Stimulated activated CD8-positive, alpha-beta memory T cell treated with anti-CD3 and anti-CD28 coated beads, Interleukin-15, amount 100 ng/mL, for 1 hour (primary cell): ENCODE measurements at places on chromosomes 13 and 19.

- no peak for DNase-seq
Observed at GRCh38 chr19:45527731-45528130, 20.5 kb downstream of the VASP start.

DNA sequence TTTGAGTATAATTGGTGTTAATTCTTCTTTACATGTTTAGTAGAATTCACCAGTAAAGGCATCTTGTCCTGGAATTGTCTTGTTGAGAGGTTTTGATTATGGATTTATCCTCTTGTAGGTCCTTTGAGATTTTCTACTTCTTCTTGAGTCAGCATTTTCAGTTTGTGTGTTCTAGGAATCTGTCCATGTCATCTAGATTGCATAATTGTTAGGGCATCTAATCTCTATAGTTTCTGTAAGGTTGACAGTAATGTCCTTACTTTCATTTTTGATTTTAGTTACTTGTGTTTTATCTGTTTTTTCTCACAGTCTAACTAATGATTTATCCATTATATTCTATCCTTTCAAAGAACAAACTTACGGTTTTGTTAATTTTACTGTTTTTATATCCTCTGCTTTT, 492.0 kb downstream of the FGF9 start:
- no peak for DNase-seq

DNA sequence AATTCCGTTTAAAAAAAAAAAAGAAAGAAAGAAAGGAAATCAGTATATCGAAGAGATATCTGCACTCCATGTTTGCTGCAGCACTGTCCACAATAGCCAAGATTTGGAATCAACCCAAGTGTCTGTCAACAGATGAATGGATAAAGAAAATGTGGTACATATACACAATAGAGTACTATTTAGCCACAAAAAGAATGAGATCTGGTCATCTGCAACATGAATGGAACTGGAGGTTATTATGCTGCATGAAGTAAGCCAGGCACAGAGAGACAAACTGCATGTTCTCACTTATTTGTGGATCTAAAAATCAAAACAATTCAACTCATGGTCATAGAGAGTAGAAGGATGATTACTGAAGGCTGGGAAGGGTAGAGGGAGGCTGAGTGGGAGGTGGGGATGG, 16.3 kb downstream of the ZNF565 start:
- DNase-seq: no peak

- no peak for DNase-seq
Observed at GRCh38 chr19:13097463-13098258, 5.0 kb downstream of the LYL1 start.

DNA sequence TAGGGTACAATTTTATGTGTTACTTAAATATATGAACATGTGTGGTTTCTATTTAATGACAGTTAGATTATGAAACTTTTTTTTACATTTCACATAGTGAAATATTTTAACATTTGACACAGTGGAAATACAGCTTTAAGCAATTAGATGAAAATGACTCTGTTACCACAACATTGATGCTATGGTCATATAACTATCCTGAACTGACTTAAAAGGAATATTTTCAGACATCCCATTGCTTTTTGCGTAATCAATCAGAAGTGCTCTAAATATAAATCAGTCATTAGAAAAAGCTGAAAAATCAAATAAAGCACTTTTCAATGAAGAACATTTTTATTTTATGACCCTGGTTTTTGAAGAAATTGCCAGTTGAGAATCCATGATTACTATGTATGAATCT, 80.3 kb downstream of the UFM1 start:
- no peak for DNase-seq

GRCh38 chr19:1220976-1221903, 15.7 kb downstream of the STK11 start:
- no peak for DNase-seq

GRCh38 chr19:23762548-23762883, 3.8 kb upstream of the ZNF681 start:
- no peak for DNase-seq

DNA sequence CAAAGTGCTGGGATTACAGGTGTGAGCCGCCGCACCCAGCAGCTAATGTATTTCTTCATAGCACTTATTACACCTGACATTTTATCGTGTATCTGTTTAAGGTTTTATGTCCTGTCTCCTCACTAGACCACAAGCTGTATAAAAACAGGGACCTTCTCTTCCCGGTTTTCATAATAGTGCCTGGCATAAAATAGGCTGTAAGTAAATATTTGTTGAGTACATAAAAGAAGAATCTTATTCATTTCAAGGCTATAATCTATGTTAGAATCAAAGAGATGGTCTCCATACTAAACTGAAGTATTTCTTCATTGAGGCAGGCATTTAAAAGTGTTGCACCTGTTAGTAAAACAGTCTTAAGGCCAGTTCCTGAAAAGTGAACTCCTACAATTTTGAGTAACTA, 194.0 kb downstream of the SHISA2 start:
- no peak for DNase-seq

DNA sequence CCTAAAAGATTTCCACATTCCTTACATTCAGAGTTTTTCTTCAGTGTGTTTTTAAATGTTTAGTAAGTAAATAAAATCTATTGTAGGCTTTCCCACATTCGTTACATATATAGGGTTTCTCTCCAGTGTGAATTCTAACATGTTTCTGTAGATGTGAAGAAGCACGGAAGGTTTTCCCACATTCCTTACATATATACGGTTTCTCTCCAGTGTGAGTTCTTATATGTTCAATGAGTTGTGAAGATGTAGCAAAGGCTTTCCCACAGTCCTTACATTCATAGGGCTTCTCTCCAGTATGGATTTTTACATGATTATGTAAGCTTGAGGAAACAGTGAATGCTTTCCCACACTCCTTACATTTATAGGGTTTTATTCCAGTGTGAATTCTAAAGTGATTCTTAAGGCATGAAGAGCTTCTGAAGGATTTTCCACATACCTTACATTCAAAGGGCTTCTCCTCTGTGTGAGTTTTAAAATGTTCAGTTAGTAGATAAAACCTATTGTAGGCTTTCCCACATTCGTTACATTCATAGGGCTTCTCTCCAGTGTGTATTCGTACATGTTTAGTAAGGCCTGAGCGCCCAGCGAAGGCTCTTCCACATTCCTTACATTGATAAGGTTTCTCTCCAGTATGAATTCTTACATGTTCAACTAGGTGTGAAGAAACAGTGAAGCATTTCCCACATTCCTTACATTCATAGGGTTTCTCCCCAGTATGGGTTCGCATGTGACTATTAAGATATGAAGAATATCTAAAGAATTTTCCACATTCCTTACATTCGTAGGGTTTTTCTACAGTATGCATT, 18.2 kb downstream of the ZNF121 start:
- DNase-seq: no peak

GRCh38 chr13:85277748-85278147, 521.5 kb downstream of the SLITRK6 start:
- no peak for DNase-seq

DNA sequence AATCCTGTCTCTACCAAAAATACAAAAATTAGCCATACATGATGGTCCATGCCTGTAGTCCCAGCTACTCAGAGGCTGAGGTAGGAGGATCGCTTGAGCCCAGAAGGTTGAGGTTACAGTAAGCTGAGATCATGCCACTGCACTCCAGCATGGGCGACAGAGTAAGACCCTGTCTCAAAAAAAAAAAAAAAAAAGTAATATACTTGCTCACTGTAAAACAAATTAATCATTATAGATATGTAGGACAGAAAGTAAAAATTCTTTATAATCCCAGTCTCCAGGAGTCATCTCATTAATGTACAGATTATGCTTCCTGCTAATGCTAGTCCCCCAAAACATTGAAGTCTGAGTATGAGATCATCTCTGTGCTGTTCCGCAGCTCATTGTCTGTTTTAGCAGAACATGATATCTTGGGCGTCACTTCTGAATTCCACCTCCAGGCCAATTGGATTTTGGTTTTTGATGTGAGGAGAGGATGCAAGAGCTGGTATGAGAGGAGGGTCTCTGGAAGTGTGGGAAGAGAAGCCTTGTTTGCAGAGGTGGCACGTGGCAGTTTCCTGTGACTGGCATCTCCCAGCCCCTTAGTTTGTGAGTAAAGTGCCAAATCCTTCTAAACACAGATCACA, 75.4 kb upstream of the NPAS1 start:
- no peak for DNase-seq

DNA sequence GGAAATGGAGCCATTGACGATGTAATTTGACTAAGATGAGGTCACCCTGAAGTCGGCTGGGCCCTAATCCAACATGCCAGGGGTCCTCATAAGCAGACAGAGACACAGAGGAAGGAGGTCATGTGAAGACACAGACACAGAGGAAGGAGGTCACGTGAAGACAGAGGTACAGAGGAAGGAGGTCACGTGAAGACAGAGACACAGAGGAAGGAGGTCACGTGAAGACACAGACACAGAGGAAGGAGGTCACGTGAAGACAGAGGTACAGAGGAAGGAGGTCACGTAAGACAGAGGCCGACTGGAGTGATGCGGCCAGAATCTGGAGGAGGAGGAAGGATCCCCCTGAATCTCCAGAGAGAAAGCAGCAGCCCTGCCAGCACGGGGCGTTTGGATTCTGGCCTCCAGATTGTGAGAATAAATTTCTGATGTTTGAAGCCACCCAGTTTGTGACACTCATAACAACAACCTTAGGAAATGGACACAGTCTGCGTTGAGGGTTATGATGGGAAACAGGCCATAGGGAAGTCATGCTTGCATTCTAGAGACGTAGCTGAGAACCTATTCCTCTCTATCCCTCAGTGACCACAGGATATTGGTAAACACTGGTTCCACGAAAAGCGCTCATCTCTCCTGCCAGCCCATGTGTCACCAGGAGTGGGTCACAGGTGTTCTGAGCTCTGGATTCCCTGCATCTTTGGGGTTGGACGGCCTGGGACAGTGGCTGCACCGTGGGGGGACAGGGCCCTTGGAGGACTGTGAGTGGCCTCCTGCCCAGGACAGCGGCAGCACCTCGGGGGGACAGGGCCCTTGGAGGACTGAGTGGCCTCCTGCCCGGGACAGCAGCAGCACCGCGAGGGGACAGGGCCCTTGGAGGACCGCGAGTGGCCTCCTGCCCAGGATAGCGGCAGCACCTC, 108.5 kb downstream of the SOX1 start:
- no peak for DNase-seq

- DNase-seq: no peak
Observed at GRCh38 chr19:45450012-45450333, 17.8 kb upstream of the FOSB start.

- DNase-seq: no peak
Observed at GRCh38 chr13:107678075-107678689, 537.2 kb downstream of the LIG4 start.

DNA sequence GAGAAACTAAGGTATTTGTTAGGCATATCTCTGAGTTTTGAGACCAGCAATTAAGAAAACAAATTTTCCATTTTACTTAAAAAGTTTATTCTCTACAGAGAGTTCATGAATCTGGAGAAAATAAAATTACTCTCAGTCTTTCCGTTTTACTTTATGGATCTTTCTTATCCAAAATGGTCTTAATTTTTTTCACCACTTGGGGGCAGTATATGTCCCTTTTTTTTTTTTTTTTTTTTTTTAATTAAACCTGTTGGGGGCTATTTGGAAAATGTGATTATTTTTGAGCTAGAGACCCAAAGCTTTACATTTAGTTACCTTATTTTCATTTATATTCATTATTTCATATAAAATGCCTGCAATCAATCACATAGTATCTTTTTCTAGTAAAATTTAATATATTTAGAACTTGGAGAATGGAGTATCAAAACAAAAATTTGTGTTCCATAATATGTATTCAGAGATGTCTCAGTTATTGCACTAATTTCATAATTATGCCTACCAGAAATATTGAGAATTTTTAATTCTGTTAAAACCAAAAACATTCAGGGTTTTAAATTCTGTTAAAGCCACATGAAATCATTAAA, 27.1 kb downstream of the PIBF1 start:
- no peak for DNase-seq

DNA sequence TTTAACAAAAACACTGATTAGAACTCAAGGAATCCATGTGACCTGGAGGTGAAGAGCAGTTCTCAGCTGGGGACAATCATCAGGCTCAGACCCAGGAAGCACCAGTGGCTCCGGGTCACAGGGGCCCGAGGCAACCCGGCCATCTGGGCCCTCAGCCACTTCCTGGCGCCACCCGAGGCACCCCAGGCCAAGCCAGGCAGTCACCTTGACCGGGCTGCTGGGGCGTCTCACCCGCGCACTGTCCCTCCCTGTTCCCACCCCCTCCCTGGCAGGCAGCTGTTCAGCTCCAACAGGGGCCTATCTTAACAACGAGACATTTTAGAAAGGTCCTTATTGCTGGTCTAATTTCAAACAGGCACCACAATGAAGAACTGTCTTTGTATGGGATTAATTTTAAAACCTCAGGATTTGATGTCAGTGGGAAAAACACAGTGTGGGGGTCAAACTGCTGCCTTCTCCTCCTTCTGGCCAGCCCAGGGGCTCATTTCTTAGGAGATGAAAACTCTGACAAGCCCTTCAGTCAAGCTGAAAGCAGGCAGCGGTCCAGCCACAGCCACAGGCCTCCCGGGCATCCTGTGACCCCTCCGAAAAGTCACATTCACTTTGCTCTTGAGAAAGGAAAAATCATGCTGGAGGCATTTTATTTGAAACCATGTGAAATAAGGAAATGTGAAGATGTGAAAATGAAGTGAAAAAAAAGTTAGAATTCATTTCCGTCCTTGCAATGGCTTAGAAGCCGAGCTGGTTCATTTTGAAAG, 83.3 kb downstream of the KCTD15 start:
- DNase-seq: no peak

DNA sequence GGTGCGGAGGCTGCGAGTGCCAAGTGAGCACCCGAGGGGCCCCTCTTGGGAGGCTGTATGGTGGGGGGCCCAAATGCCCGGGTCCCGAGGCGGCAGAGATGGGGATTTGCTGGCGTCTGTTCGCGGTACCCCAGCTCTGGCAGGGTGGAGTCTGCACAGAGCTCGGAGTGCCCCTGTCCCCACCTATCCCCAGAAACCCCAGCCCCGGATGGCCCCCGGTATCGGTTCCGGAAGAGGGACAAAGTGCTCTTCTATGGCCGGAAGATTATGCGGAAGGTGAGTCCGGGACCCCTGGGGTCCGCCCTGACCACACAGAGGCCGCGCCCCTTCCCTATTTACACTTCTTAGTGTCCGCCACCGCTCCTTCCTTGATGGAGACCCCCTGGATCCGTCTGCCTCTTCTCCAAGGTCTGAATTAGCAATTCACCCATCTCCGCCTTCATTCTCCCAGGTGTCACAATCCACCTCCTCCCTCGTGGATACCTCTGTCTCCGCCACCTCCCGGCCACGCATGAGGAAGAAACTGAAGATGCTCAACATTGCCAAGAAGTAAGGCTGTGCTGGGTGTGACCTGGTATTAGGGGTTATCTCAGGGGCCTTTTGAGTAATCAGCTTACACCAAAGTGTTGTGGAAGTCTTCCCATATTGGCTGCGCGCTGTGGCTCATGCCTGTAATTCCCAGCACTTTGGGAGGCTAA, 630 bp downstream of the PNPLA6 start:
- DNase-seq: no peak

DNA sequence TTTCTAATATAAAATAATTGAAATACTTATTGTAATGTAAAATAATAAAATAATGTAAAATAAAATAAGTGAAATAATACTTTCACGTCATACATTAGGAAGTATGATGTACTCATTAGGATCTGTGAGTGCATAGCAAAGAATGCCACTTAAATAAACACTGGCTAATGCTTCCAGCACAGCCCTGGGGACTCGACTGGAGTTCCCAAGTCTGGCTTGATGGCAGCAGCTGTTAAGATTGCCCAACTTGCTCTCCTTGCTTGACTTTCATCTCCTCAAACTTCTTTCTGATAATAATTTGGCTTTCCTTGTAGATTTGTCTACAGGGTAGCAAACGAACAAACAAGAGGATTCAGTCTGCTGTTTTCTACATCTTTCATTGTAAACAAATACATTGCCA, 191.9 kb downstream of the COG6 start:
- no peak for DNase-seq
